CD14-positive monocyte (primary cell): ENCODE measurements at places on chromosomes 5 and 9.

DNA sequence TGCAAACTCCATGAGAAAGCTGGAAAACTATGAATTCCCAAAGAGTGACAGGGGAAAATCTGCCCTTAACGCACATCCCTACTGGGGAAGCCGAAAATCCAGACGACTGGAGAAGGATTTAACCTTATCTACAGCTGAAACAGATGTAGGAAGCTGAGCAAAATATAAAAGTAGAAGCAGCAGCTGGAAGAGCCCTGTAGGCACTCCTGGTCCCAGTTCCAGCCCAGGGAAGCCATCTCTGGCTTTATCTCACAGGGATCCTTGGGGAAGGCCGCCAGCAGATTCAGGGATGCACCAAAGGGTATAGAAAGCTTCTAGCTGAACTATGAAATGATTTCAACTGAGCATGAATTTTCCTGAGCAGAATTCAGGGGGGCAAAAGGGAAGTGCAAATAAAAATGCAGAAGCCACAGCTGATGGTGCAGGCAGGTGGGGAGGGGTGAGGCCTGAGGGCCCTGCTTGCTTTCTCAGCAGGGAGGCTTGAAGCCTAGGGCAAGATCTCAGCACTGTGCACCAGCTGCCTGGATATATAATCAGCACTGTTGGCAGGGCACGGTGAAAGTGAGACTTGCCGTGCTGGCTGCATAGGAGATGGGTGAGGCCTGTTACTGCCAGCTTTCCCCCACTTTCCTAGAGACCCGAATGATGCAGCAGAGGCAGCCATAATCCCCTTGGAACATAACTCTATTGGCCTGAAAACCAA, 2019.5 kb upstream of the NUDT12 start:
- DNase-seq = no peak

GRCh38 chr9:68951879-68952659, 61.8 kb downstream of the PRKACG start:
- DNase-seq = peak; percentile 79

GRCh38 chr9:21281275-21281674, 23.8 kb downstream of the IFNA5 start:
- DNase-seq = peak; percentile 11

DNA sequence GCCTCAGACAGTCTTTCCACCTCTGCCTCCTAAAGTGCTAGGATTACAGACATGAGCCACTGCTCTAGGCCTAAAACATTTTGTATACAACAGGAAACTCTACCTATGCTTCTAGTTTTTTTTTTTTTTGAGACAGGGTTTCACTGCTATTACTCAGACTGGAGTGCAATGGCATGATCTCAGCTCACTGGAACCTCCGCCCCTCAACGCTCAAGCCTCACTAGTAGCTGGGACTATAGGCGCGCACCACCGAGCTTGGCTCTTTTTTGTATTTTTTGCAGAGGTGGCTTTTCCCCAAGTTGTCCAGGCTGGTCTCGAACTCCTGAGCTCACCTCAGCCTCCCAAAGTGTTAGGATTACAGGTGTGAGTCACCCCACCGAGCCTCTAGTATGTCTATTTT, 5.4 kb downstream of the HSPA9 start:
- no peak for DNase-seq

GRCh38 chr9:120098584-120098983, 481.4 kb downstream of the CDK5RAP2 start:
- no peak for DNase-seq

- DNase-seq = no peak
Observed at GRCh38 chr5:153542536-153542935, 52.1 kb downstream of the GRIA1 start.

GRCh38 chr9:130890870-130891687, 5.5 kb downstream of the QRFP start:
- no peak for DNase-seq

GRCh38 chr5:173573126-173573960, 43.1 kb downstream of the BOD1 start:
- DNase-seq = peak; percentile 59

- DNase-seq = no peak
Observed at GRCh38 chr9:72444435-72444834, 77.0 kb upstream of the TMC1 start.

- DNase-seq = peak; percentile 16
Observed at GRCh38 chr5:149317281-149318048, 27.8 kb upstream of the GRPEL2 start.

- DNase-seq = peak; percentile 80
Observed at GRCh38 chr9:35729700-35730485, 2.1 kb downstream of the TLN1 start.

DNA sequence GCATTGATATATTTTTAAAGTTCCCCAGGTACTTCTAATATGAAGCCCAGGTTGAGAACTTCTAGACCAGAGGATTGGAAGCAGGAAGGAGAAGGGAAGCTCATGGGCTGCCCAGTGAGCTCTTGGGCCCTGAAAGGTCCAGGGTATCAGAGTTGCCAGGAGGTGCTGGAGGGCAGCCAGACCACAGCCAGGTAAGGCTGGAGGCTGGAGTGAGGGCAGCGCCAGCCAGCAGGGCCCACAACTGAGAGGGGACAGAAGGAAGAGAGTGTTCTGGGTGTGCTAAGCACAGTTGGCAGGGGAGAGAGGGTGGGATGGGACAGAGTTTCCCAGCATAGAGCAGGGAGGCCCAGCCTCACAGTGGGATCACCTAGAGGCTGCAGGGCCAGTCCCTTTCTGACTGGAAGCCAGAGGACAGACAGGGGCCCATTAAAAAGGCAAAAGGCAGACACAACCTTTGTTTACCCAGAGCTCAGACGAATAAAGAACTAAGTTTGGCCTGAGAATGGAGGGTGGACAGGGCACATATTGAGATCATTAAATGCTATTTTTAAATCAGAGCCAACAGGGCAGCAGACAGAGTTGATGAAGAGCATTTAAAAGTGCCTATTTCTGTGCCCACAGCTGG, 94.9 kb downstream of the PDE8B start:
- no peak for DNase-seq

DNA sequence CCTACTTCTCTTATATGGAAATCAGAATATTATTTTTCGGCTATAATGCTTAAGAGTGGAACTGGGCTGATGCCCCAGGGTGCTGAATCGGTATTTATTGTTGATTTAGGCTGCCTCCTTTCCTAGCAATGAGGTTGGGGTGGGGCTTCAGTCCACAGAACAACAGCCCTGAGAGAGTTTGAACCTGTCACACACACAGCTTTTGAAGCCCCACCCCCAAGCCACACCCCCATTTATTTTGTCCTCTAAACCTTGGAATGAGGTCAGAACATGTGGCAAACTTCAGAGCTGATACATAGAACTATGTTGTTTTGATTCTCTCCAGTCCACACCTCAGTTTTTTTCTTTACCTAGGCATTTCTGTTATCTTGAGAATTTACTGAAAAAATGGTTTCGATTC, 51.7 kb upstream of the CAMK4 start:
- DNase-seq = no peak

DNA sequence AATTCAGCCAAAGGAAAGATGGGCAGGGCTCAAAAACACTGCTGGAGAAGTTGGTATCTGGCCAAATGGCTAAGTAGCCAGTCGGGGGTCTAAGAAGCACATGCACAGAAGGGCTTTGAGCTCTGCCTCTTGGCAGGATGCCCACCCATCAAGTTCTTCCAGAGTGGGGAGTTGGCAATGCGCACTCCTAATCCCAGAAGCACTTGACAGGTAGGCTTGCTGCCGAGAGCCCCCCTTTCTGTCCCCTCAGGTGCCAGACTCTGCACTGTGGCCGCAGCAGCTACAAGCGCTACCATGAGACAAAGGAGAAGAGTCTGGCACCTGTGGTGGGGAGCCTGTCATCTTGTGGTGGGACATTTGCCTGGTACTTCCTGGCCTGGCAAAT, 252.9 kb upstream of the SLC24A2 start:
- no peak for DNase-seq

DNA sequence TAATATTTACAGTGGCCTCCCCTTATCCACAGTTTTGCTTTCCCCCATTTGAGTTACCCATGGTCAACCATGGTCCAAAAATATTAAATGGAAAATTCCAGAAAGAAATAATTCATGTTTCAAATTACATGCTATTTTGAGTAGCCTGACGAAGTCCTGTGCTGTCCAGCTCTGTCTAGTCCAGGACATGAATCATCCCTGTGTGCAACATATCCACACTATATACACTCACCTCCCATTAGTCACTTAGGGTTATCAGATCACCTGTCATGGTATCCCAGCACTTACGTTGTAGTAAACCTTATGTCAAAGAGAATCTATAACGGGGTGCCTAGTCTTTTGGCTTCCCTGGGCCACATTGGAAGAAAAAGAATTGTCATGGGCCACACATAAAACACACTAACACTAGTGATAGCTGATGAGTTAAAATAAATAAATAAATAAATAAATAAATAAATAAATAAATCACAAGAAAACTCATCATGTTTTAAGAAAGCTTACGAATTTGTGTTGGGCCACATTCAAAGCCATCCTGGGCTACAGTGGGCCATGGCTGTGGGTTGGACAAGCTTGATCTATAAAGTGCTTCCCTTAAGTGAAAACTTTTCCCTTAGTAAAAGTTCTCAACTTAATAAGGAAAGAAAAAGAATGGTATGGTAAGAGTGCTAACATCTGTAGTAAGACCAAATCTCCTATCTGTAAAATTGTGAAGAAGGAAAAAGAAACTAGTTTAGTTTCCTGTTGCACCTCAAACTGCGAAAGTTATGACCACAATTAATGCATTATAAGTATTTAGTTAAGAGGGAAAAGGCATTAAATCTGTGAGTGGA, 15.9 kb upstream of the OMD start:
- DNase-seq = no peak

DNA sequence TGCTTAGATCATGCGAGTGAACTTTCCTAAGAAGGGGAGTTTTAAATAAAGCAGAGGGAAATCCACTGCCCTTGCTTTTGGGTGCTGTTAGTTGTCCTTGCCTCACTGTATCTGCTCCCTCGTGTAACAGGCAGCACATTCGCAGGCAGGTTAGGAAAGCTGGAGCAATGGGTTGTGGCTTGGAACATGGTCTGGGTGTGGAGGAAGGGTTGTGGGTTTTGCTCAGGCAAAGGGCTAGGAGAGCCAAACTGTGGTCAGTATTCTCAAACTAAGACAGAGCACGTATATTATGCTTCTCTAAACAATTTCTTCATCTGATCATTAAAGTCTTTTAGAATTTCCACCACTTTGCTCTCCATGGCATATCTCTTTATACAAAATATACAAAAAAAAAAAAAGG, 135.7 kb downstream of the FANCC start:
- no peak for DNase-seq

- DNase-seq = no peak
Observed at GRCh38 chr9:94804316-94804715, 77.8 kb downstream of the AOPEP start.

DNA sequence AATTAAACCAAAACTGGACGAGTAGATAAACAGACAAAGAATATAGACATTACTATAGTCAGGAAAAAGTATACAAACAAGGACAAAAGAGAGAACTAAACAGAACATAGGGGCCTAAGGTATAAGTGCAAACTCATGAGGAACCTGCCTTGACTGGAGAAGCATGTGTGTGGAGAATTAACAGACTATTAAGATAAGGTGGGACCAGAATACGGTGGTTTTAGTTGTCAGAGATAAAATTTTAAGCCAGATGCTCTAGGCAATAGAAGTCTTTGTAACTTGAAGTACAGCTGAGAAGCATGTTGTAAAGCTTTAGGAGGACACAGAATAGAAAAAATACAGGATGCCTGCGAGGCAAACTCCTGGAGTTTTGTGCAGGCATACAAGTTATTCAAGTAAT, 707.1 kb downstream of the PTPRD start:
- no peak for DNase-seq
